ENCODE measurements at places on chromosomes 5 and 9.

DNA sequence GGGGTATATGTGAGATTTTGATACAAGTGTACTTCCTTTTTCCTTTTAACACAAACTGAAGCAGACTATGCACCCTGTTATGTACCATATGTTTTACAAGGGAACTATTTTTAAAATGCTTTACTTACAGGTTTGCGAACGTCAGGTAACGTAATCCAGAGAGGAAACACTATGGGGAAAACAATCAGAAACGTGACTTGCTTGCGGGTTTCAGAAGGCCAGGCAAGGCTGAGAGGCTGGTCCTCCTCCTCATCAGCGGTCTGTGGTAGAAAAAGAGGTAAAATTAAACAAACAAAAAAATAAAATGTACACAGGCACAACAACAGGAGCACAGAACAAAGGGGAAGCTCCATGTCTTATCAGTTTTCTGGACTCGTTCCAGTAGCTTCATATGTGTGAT is 141.2 kb downstream of the ACER2 start:
- no peak for DNase-seq

DNA sequence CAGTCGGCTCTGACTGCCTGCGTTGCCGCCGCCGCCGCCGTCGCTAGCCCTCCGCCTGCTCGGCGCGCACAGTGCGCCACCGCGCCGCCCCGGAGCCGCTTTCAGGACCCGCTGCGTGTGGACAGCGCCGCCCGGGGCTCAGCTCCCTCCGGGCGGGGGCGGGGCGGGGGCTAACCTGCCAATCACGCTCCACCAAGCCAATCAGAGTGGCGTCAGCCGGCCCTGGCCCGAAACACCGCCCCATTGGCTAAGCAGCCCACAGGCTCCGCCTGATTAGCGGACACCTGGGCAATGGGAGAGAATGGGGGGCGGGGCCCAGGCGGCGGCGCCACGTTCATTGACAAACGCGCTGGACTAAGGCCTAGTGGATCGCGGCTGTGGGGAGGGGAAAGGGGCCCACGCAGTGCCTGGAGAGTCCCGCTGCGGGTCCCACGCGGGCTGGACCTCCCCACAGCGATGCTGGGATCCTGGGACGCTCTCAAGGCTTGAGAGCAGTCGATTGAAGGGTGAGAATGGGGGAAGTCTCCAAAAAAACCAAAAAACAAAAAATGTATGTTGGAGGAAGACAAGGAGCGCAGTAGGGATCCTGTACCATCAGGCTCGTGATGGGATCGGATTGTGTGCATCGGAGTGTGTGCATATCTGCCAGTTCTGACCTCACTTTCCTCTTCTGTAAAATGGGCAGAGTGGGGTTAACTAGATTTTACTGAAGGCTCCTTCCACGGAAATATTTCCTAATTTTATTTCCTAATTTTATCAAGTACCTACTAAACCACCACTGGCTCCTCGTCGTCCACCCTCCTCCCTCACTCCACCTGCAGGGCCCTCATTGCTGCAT is 6.3 kb downstream of the PAX5 start:
- peak; percentile 13 for DNase-seq

- DNase-seq: no peak
Measured at GRCh38 chr5:175248416-175248905, 195.5 kb downstream of the DRD1 start.

DNA sequence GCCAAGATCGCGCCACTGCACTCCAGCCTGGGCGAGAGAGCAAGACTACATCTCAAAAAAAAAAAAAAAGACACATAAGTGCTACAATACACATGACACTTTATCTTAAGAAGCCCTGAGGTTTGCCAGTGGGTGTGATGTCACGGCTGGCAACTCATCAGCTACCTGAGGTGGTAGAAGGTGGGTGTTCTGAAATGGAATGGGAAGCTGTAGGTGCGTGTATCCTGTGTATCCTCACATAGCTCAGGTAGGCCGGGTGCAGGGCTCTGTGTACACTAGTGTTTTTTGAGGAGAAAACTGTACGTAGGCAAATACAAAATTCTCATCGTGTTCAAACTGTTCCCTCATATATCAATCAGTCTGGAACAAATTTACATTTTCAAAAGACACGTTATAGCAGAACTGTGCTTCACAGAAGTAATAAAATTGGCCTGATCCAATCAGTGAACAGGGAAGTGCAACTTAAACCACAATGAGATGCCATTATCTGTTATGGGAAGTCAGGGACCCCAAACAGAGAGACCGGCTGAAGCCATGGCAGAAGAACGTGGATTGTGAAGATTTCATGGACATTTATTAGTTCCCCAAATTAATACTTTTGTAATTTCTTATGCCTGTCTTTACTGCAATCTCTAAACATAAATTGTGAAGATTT is 10.4 kb downstream of the BICD2 start:
- no peak for DNase-seq

- DNase-seq: no peak
Measured at GRCh38 chr5:176897263-176897662, 1.9 kb downstream of the HK3 start.

DNA sequence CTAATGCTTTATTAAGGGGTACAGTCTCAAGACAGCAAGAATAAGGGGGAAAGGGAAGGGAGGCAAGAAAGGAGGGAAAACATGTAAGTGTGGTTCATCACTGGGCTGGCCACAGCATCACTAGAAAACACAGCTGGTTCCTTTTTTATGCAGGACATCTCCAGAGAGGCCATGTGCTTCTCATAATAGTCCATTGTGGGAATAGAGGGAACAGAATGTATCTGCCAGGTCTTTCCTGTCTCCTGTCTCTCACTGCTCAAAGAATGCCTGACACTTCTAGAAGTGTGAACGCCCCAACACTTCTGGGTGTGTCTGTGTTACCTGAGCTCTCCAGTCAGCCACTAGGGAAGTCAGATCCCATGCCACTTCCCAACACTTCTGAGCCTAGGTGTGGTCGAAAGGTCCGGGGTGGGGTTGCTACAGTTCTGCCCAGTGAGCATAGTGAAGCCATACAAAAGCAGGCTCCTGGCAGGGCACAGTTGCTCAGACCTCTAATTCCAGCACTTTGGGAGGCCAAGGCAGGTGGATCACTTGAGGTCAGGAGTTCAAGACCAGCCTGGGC is 255.6 kb upstream of the SLC30A5 start:
- no peak for DNase-seq

- no peak for DNase-seq
Measured at GRCh38 chr5:113514289-113514635, 768 bp downstream of the YTHDC2 start.

DNA sequence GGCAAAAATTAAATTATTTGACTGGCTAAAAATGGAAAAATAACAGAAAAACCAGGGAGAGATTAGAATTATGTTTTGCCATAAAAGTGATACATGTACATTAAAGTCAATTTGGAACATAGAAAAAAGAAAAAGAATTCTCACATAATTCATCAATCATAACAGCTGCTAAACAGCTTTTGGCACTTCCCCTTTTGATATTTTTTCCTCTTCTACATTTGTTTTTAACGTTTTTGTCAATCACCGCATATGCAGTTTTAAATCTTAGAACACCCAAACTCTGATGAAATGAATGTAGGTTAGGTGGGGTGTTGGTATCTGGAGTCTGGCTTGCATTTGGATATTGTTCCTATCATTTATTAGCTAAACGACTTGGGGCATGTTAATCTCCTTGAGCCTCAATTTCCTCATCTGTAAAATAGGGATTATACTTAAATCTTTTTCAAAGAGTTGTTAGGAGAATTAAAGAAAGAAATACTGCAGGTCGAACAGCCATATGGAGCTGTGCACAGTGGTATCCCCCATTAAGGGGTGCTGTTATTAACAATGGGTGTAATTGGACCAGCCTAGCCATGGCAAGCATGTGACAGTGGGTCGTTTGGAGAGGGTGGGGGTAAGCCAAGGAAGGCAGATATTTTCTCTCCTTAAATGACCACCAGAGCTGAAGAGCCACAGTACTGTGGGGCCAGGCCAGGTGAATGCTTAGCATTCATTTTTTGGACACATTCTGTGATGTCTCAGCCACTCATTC is 22.6 kb downstream of the NPR3 start:
- DNase-seq: no peak

DNA sequence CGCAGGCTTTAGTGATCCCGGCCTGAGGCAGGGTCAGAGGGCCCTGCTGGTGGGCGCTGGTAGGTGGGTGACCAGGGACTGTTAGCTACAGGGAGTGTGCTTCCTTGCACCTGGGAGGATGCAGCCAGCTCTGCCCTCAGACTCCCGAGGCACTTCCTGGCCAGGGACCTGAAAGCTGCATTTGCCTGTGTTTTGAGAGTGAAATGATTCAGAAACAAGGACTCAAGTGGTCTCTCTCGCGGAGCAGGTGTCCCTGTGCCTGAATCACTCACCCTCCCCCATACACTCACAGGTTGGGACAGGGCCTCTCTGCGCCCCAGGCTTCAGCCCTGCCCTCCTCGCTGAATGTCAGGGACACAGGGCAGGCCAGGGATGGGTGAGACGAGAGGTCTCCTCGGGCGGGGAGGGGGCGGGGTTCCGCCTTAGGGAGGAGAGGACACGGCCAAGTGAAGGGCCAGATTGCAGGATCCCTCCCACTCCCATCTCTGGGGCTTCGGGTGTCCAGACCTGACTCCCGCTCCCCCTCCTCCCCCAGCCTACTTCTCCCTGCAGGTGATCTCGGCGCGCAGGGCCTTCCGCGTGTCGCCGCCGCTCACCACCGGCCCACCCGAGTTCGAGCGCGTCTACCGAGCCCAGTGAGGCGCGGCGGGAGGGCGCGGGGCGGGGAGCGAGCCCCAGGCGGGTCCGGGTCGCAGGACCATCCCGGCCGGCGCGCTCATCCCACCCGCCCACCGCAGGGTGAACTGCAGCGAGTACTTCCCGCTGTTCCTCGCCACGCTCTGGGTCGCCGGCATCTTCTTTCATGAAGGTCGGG is 1.5 kb downstream of the LTC4S start:
- no peak for DNase-seq

DNA sequence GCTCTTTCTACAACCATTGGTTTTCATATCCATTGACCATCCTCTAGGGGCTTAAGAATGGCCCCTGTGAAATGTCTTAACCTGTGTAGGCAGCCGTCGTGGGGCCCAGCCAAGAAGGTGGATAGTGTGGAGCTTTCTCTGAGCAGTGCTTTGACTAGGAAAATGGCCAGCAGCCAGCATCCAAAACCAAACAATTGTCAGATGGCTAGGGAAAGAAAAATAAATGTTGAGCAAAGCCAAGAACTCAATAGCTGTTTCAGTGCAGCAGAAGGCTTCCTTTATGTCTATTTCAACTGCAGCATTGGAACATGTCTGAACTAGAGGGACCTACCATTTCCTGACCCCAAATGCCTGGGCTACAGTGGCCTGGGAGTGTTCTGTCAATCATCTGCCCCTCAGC is 374.9 kb downstream of the TLE4 start:
- no peak for DNase-seq

- no peak for DNase-seq
Measured at GRCh38 chr5:35862126-35862525, 5.4 kb downstream of the IL7R start.

DNA sequence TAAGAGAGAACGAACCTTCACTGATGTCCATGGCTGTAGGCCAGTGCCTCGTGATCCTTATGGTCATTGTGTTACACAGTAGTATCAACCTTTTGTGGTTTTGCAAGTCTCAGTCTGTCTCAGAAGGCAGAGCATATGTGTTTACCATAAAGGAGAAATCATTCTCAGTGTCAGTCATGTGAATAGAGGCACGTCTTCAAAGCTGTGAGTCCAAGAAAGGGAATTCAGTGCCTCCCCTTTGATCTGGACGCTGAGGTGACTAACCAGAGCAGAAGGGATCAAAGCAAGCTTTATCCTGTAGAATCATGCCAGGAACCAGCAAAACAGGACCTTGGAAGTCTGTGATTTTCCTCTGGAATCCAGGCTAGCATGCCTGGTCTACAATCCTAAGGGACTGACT is 433.9 kb downstream of the DNAH5 start:
- no peak for DNase-seq

DNA sequence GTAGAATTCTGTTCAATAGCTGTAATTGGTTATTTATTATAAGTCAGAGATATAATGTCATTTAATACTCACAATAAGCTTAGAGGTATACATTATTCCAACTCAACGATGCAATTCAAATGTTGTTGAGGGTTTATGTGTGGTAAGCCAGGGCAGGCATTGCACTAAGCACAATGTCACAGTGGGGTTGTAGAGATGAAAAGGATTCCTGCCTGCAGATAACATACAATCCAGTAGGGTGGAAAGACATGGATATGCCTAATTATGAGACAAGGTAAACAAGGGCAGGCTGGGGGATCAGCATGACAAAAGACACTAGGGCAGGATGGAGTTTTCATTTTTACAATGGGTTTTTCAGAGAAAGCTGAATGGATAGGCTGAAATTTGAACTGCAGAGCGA is 98.7 kb upstream of the PALM2AKAP2 start:
- DNase-seq: no peak

- no peak for DNase-seq
Measured at GRCh38 chr5:32143617-32144377, 30.3 kb downstream of the GOLPH3 start.

DNA sequence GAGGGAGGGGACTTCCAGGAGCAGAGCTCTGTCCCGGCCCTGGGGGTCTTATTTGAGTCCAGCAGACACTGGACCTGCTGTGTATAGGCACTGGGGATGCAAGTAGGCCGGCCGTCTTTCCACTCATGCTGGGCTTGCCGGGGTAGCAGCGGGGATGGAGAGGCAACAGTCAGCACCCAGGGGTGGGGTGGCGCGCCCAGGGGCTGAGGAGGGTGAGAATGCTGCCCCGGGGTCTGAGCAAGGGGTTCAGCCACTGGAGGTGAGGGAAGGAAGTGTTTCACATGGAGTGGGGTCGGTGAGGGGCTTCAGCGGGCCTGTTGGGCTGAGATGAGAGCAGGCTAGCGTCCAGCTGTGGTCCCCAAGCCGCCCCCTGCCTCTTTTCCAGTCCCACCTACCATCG is 88.8 kb downstream of the HMCN2 start:
- no peak for DNase-seq

- DNase-seq: no peak
Measured at GRCh38 chr5:5169466-5169865, 29.3 kb downstream of the ADAMTS16 start.

DNA sequence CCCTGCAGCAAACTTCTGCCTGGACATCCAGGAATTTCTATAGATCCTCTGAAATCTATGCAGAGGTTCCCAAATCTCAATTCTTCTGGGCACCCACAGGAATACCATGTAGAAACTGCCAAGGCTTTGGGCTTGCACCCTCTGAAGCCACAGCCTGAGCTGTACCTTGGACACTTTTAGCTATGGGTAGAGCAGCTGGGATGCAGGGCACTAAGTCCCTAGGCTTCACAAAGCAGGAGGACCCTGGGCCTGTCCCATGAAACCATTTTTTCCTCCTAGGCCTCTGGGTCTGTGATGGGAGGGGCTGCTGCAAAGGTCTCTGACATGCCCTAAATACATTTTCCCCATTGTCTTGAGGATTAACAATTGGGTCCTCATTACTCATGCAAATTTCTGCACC is 12.3 kb downstream of the SPATA31D3 start:
- DNase-seq: no peak

GRCh38 chr9:35844628-35845270 is 15.7 kb downstream of the TMEM8B start:
- DNase-seq: peak; percentile 70

GRCh38 chr5:176687881-176688280 is 40.6 kb downstream of the TSPAN17 start:
- no peak for DNase-seq

Measured in AG09309 (cell line).